ENCODE measurements at places on chromosomes 6 and 20.

GRCh38 chr6:144595266-144595665 is 310.1 kb downstream of the UTRN start:
- DNase-seq: no peak

- DNase-seq: no peak
These were observed 209.5 kb upstream of the RGS17 start for GRCh38 chr6:153340568-153340967.

- no peak for DNase-seq
These were observed 191.5 kb upstream of the RSPO3 start for GRCh38 chr6:126926926-126927325.

- no peak for DNase-seq
These were observed 61.5 kb downstream of the EDN1 start for GRCh38 chr6:12351672-12352071.

GRCh38 chr20:50385733-50386640 is 124.2 kb upstream of the PTPN1 start:
- DNase-seq: no peak

- DNase-seq: no peak
These were observed 109.0 kb downstream of the RALGAPA2 start for GRCh38 chr20:20603339-20603990.

- no peak for DNase-seq
These were observed 275.0 kb downstream of the CENPW start for GRCh38 chr6:126614642-126615504.

DNA sequence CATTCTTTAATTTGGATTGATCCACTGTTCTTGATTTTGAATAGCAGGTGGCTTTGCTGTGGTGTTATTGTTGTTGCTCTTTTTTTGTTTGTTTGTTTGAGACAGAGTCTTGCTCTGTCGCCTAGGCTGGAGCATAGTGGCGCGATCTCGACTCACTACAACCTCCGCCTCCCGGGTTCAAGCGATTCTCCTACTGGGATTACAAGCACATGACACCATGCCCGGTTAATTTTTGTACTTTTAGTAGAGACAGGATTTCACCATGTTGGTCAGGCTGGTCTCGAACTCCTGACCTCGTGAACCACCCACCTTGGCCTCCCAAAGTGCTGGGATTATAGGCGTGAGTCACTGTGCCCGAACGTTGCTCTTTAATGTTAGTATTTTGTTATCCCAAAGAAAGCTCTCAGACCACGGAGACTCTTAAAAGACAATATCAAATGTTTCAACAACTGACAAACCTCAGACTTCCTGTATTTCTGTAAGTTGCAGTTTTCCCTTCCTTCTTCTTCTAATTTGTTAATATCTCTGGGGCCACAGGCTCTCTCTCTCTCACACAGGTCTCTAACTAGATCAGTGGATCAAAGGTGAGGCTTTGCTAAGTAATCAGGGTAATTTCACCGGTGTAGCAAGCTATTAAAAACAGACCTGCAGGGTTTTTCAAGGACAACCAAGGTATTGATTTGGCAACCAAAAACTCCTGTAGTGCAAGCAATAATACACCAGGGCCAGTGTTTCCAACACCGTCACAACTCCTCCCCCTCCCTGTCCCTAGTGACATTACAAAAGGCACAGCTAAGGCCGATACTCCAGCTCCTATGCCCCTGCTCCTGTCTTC is 48.8 kb upstream of the ZNF217 start:
- DNase-seq: no peak

DNA sequence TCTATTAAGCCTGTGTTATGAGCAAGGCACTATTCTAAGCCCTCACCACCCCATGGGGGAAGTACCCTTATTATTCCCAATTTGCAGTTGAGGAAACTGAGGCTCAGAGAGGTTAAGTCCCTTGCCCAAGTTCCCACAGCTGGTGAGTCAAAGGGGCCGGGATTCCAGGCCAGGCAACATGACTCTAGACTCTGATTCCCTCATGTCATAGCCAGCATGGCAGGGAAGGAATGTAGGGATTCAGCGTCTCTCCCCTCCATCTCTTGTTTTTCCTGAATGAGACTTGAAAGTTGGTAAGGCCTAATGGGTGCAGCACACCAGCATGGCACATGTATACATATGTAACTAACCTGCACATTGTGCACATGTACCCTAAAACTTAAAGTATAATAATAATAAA is 6.7 kb downstream of the C6orf132 start:
- no peak for DNase-seq

- DNase-seq: no peak
These were observed 424.2 kb downstream of the FOXA2 start for GRCh38 chr20:22160101-22160652.

DNA sequence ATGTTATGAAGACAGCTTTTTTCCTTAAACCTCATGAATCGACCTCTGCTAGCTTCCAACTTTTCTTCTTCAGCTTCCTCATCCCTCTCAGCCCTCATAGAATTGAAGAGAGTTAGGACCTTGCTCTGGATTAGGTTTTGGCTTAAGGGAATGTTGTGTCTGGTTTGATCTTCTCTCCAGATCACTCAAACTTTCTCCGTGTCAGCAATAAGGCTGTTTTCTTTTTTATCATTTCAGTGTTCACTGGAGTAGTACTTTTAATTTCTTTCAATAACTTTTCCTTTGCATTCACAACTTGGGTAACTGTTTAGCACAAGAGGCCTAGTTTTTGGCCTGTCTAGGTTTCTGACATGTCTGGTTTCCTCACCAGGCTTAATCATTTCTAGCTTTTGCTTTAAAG is 32.6 kb downstream of the AIG1 start:
- DNase-seq: no peak

DNA sequence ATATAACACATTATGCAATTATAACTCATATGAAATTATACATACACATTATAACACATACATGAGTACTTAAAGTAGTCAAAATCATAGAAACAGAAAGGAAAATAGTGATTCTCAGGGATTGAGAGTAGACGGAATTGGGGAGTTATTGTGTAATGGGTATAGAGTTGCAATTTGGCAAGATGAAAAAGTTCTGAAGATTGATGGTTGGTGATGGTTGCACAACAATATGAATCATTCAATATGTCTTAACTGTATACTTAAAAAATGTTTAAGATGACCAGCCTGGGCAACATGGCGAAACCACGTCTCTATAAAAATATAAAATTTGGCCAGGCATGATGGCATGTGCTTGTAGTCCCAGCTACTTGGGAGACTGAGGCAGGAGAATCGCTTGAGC is 372.7 kb downstream of the CDKAL1 start:
- DNase-seq: no peak

DNA sequence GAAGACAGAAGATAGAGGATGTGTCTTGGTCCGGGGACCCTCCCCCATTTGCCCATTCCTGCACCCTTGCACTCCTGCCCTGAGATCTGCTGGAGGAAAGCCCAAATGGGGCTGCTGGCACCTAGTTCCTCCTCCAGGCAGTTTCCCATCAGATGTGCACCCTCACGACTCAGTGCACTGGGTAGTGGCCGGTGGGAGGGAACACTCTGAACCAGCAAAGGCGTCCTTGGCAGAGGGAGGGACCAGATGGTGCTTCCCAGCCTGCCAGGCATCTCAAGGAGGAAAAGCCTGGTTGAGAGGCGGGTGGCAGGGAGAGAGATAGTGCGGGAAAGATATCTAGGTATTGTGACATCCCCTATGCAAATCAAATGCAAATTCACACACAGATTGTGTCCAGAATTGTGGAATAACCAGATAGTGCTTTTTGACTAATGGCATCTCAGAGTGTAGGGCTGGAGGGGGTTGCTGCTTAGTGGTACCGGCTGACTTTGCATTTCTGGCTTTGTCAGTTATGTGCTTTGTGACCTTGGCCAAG is 19.5 kb downstream of the TMEM151B start:
- DNase-seq: no peak

- DNase-seq: no peak
These were observed 124.6 kb upstream of the BTN3A2 start for GRCh38 chr6:26240157-26241032.

- no peak for DNase-seq
These were observed 265.2 kb downstream of the QKI start for GRCh38 chr6:163679753-163680152.

- no peak for DNase-seq
These were observed 218.9 kb downstream of the SLC24A3 start for GRCh38 chr20:19431316-19431700.

GRCh38 chr6:14756340-14756739 is 489.5 kb upstream of the JARID2 start:
- DNase-seq: no peak

DNA sequence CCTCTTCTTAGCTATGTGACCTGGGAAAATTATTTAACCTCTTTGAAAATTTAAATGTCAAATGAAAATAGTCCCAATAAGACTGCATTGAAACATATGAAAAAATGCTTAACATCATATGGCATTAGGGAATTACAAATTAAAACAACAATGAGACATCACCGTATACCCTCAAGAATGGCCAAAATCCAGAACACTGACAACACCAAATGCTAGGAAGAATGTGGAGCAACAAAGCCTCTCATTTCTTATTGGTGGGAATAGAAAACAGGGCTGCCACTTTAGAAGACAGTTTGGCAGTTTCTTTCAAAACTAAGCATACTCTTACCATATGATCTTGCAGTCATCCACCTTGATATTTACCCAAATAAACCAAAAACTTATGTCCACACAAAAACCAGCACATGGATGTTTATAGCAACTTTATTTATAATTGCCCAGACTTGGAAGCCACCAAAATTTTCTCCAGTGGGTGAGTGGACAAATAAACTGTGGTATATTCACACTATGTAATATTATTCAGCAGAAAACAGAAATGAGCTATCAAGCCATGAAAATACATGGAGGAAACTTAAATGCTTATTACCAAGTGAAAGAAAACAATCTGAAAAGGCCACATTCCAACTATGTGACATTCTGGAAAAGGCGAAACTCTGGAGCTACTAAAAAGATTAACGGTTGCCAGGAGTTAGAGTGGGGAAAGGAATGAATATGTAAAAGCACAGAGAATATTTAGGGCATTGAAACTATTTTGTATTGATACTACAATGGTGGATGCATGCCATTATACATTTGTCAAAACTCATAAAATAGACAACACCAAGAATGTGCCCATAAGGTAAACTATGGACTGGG is 459.9 kb downstream of the GRIK2 start:
- DNase-seq: no peak

GRCh38 chr6:38262609-38263008 is 377.1 kb downstream of the BTBD9 start:
- no peak for DNase-seq
